ENCODE measurements at places on chromosomes 6 and 20.

- DNase-seq, result no peak
These were observed 75.6 kb downstream of the MMS22L start for GRCh38 chr6:97207383-97207782.

DNA sequence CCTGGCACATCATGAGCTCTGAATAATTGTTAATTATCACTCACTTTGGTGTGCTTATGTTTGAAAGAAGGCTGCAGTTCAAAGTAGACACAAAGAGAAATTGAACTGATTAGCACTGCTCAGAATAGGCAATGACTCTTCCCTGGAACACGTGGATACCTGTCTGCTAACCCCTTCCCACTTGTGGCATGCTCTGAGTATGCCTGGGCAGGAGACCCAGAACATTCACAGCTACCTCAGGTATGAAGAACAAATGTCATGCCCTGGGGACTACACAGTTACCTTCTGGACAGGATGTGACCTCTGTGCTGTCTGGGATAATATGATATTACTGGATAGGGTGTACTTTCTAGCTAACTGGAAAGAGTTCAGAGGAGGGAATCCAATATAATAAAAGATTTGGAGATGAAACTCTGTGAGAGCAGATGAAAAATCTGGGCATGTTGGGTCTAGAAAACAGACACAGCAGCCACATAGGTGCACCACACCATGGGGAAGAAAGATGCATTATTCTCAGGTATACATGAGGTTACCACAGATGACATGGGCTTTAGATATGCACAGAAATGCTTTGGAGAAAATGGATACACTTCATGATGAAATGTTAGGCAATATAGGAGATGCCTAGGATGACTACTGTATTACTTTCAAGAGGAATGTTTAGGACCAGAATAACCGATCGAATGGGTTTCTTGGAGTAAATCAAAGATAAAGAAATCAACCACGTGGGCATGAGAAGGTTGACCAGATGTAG, 324.2 kb upstream of the PREP start:
- no peak for DNase-seq

GRCh38 chr6:103570431-103570830, 1289.3 kb downstream of the HACE1 start:
- DNase-seq, result no peak

- DNase-seq, result peak; percentile 90
These were observed at the start of gene ABHD12 for GRCh38 chr20:25390538-25391528. TSS of gene ABHD12 (minus strand) at chr20:25390835. CDS start at chr20:25390703, 132 bp downstream.

- DNase-seq, result no peak
These were observed 12.1 kb upstream of the RAMACL start for GRCh38 chr6:166598441-166599138.

- DNase-seq, result no peak
These were observed 55.7 kb downstream of the FAM184A start for GRCh38 chr6:119022796-119023195.

DNA sequence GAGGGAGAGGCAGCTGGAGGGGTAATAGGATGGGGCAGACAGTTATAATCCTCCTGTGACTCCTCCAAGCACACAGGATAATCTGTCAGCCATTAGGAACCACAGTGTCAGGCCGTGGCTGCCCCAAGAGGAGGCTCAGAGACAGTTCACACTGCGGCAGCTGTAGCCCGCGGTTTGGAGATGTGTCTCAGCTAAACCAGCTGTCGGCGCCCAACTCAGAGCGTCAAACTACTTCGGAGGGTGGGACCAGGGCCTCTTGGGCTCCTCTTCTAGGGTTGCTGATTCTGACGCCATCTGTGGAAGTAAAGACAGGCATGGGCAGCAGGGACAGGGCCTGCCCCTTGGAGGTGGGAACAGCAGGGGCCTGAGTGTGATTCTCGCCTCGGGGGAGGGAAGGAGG, 309.8 kb downstream of the CDC5L start:
- DNase-seq, result no peak

DNA sequence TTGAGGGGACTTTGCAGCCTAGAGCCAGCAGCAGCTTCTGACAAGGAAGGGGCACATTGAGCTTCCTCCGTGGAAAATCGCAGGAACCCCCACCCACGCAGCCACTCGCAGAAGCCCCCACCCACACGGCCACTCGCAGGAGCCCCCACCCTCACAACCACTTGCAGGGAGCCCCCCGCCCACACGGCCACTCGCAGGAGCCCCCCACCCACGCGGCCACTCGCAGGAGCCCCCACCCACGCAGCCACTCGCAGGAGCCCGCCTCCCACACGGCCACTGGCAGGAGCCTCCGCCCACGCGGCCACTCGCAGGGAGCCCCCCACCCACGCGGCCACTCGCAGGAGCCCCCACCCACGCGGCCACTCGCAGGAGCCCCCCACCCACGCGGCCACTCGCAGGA, 228.4 kb upstream of the CDH4 start:
- DNase-seq, result no peak

DNA sequence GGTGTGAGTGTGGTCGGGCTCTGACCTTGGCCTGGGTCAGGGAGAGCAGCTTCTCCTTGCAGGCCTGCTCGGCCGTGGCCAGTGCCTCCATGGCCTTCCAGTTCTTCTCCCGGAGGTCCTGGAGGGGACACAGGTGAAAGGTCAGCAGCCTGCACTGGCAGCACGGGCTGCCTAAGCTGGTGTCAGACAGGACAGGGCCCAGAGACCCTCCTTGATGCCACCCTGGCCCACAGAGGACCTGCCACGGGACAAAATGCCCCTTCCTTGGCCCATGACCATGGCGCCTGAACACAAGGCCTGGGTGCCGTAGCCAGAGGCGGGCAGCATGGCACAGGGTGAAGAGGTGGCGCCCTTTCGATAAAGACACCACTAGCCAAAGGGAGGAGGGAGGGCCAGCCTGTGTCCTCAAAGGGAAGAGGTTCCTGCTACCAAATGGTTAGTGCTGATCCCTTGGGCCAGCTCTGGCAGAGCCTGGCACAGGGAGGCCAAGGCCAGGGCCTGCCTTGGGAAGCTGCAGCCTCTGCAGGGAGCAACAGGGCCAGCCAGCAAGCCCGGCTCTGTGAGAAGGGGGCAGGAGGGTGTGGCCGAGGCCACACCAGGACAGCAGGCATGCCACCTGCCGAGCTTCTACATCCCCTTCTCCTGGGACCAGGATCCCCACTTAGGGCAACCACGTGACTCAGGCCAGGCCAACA, 54.8 kb downstream of the DSTN start:
- no peak for DNase-seq

GRCh38 chr6:78908621-78909020, 41.3 kb downstream of the IRAK1BP1 start:
- DNase-seq, result no peak

DNA sequence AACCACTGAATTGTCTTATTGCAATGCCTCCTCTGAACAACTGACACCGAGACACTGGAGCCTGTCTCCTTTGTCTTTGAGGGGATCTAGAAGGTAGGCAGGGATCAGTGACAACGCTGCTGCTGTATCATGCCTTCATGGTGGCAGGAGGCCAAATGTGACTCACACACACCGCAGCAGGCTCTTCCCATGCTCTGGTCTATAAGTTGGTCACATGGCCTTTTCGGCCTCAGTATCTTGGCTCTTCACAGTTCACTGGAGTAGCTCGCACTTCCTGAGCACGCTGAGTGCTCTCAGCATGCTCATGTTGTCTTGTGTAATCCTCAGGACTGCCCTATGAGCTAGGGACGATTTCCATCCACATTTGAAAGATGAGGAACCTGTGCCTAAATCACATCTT, 167.4 kb upstream of the PCSK2 start:
- DNase-seq, result no peak

DNA sequence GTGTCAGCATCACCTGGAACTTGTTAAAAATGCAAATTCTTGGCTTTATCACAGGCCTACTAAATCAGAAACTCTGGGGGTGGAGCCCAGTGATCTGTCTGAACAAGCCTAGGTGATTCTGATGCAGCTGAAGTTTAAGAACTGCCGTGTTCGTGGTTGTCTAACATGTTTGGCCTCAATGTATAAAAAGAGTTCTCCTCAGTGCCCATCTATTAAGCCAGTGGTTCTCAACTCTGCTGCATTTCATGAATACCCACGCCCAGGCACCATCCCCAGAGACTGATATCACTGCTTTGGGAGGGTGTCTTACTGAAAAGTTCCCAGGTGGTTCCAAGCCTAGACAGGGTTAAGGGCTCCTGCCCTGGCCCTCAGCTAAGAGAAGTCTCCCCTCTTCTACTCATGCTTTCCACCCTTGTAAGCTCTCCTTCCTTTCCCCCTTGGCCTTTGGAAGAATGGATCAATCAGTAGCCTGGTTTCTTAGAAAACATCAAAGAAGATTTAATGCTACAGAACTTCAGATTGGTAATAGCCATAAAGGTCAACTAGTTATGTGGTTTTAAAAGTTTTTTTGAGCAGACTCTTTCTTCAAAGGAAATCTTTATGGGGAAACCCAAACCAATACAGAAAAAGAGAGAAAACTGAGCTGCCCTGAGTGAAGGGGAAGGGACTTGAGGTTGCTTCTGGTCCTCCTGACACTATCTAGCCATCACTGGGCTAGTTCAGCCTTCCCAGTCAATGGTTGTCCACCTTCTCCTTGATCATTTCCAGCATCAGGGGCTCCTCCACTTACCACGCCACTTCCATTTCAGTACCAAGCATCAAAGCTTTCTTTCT, 38.9 kb upstream of the TNFAIP3 start:
- DNase-seq, result no peak

GRCh38 chr20:62947532-62948300, 4.8 kb upstream of the SLC17A9 start:
- no peak for DNase-seq

GRCh38 chr6:3119040-3119723, 671 bp downstream of the BPHL start:
- DNase-seq, result no peak

GRCh38 chr6:127634178-127634577, 57.2 kb downstream of the C6orf58 start:
- DNase-seq, result no peak

DNA sequence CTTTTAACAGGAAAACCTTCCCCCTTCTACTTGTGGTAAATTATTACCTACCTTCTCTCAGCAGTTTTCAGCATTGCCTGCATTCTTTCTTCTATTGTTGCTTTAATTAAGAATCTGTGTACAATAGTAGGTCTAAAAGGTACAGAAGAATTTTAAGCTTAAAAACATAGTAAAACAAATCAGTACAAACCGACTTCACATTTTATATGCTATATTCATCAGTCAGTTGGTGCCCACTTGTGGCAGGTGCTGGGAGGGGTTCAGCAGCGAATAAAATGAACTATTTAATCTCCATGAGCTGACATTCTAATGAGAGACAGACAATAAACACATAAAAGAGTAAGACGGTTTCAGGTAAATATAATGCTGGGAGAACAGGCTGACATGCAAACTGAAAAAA, 73.4 kb upstream of the FBXO30 start:
- DNase-seq, result no peak

GRCh38 chr6:25405442-25405841, 126.3 kb downstream of the CARMIL1 start:
- DNase-seq, result no peak

All from stimulated activated CD8-positive, alpha-beta memory T cell treated with anti-CD3 and anti-CD28 coated beads, Interleukin-2, amount 100 ng/mL, for 1 hour (primary cell).